Iris pigment epithelial cell (primary cell): ENCODE measurements at places on chromosomes 11 and 22.

- no peak for DNase-seq
Observed at GRCh38 chr22:41469218-41469851, 418 bp downstream of the ACO2 start.

- DNase-seq: no peak
Observed at GRCh38 chr11:115990004-115990447, 485.8 kb upstream of the CADM1 start.

DNA sequence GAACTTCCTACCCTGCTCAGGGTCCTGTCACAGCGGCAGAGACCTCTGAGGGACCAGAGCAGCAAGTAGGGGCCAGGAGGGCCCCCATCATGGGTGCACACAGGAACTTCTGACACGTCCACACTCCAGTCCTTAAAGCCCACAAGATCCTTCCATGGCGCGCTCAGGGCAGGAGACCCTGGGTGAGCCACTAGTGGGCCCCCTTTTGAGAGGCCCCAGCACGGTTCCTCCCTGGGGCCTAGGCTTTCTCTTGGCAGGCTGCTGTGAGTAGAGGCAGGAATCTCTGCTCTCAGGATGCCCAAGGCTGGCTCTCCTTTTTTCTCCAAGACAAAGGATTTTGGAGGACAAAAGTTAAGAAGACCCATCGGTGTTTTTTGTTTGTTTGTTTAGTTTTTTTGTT, 22.4 kb downstream of the RPS6KA4 start:
- DNase-seq: no peak

- no peak for DNase-seq
Observed at GRCh38 chr11:133809569-133810491, 35.5 kb downstream of the SPATA19 start.

DNA sequence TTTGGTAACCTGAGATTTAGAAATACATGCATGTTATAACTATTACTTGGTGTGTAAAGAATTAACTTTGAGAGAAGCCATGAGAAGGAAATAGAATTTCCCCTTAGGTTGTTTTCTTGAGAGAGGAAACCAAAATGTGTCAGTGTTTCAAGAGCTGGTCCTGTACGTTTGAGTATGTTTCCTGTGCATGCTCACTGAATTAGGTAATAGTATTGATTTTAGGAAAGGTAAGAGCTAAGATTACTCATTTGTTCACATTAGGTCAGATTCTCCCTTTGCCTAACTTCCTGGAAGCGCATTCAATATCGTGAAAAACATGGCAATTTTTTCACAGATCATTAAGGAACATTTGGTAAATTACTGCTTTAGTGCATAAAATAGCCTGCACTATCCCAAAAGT, 49.3 kb upstream of the RDX start:
- DNase-seq: no peak

DNA sequence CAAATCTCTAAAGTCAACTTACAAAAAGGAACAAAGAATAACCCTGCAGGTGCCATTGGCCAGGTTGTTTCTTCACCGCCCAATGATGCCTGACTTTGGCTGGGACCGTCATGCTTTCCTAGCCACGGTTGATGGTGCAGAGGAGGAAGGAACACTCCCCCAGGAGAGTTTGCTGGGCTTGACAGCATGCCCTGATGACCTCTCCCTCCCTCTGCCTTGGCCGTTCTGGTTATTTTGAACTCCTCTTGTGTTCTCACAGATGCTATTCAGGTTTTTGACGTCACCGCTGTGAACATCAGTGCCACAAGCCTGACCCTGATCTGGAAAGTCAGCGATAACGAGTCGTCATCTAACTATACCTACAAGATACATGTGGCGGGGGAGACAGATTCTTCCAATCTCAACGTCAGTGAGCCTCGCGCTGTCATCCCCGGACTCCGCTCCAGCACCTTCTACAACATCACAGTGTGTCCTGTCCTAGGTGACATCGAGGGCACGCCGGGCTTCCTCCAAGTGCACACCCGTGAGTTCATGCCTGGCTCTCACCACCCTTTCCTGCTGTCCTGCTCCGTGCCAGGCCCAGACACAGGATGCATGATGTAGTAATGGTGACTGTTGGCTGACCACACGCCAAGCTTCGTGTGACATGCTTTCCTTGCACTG, 89.0 kb upstream of the OR4B1 start:
- no peak for DNase-seq

DNA sequence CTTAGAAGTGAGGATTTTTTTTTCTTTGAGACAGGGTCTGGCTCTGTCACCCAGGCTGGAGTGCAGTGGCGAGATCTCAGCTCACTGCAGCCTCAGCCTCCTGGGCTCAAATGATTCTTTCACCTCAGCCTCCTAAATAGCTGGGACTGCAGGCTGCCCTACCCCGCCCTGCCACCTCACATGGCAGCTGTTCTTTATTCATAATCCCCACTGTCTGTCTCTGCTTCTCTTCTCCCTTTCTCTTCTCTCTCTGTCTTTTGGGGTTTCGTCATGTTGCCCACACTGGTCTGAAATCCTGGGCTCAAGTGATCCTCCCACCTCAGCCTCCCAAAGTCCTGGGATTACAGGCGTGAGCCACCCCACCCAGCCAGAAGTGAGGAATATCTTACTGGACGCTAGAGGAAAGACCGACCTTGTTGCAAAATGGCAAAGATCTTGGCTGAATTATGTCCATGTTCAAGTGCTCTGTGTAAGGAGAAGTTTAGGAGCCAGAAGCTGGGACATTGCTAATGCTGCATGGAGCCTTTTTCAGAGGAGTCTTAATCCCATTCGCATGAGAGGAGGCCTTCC, 21.9 kb downstream of the KRTAP5-5 start:
- no peak for DNase-seq

DNA sequence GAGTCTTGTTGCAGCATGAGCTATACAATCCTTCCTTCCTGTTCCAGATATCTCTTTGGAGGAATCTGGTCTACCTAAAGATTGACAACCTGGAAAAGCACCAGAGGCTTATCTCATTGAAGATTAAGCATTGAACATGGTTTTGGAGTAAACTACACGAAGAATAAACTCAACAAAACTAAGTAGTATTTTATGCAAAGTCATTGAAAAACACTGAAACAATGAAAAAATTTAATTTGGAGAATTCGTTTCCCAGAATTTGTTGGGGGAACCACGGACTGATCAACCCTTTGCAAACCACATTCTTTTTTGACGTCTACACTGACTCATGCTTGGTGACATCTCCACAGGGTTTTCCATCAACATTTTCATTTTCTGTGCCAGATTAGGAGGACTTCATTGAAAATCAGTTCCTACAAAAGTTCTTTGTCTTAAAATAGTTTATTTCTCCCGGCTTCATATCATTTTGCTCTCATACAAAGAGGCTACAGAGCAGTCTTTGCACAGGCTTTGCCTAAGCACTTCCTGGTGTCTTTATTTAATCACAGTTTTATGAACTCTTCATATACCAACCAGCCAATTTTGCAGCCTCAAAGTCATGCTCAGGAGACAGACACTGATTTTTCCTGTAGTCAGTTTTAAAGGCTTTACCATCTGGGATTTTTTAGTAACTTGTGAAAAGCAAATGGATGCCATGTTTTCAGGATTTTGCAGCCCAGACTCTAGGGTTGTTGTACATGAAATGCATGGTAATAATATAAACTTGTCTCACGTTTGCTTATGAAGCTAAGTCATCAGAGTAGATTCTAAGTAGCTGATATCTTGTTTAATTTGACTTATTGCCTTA, 186.3 kb downstream of the C11orf91 start:
- DNase-seq: no peak

DNA sequence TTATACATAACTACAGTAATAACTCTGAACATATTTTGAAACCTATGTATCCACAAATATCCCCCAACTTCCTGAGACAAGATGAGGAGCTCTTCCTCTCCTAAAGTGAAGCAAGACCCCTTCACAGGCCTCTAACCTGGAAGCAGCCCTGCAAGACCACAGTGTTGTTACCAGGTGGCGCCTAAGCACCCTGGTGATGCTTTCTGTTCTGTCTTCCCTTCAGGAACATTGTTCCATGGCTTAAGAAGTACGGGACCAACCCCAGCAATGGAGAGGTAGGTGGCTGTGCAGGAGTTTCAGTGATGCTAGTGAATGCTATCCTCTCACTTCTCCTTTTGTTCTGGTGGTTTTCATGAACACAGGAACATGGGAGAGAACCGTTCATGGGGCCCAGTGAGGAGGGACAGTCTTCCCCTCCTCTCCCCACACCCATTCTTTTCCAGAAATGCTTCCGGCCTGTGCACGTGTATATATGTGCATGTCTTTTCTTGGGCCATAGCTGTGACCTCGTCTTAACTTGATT, 6.4 kb downstream of the PPIL2 start:
- DNase-seq: no peak

DNA sequence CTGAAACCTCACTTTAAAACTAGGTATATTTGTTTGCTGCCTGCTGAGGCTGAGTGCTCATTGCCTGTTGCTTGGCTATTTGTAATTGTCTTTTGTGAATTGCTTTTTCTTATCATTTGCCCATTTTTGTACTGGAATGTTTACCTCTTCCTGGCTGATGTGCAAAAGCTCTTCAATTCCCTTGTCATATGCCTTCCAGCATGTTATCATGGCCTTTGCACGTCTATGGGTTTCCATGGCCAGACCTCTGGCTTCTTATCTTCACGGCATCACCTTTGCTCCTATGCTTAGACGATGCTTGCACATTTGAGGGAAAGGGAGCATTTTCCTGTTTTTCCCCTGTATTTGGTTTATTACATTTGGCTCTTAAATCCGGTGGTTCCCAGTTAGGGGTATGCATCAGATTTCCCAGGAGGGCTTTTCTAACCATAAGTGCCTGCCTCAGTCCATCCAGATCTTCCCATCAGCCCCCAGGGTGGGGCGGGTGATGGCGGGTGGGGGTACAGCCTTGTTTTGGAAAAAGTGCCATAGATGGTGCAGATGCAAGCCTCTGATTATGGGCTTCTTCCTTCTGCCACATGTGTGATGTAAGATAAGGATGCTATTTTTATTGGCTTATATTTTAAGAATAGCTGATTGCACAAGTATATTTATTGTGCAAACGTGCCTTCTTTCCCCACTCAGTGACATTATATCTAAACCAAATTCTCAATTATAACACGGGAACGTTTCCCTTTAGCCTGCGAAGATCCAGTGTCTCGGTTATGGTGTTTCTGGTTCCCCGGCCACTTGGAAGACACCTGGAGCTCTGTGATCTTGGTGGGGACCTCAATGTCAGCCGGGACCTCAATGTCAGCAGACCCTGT, 70.6 kb upstream of the SEPTIN5 start:
- no peak for DNase-seq

- DNase-seq: no peak
Observed at GRCh38 chr11:82675838-82676237, 57.8 kb downstream of the FAM181B start.

- DNase-seq: no peak
Observed at GRCh38 chr11:67486481-67487195, 3.8 kb downstream of the AIP start.

DNA sequence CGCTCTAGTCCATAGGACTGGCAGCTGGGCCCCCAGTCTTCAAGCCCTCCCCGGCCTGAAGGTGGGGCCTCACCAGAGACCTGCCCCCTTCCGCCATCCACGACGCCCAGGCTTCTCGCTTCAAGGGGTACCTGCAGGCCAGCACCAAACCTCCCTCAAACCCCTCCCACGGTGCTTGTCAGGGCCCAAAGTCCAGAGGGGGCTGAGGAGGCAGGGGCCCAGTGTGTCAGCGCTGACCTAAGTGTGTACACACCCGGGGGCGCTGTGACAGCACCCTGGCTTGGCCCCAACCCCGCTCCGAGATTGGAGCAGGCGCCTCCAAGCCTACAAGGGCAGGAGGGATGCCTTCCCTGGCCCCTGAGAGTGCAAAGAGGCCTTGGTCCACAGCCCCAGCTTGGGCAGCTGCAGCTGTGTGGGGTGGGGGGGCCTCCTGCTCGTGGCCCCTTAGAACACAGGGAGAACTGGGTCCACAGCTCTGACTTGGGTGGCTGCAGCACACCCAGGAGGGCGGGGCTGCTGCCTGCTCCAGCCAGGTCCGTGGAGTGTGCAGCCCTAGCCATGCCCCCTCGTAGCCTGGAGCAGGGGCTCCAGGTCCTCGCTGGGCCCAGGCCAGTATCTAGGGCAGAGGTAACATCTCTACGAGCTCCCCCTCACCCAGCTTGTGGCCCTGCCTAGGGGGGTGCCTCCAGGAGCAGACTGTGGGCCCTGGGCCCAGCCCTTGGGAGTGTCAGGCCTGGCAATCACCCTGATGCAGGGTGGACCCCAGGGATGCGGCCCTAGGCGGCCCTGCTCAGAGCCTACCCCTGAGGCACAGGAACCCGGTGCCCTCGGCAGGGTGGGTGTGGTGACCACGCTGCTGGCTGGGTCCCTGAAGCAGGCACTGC, 4.9 kb downstream of the SBF2 start:
- no peak for DNase-seq

DNA sequence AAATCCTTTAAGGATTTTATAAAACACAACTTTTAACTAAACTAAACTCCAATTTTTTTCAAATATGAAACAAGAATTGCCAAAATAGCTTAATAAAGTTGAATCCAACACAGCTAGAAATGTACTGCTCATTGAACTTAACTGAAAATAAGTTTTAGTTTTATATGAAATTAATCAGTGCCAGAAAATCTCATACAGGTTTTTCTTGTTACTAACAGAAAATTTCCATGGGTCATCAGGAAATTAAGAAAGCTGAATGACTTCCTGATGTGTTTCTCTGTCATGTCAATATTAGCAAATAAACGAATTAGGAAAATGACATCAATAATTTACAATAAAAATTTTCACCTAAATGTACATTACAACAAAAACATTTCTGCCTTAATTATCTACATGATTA, 3.5 kb downstream of the CCDC73 start:
- no peak for DNase-seq

GRCh38 chr11:75090671-75091177, 6.0 kb downstream of the OR2AT4 start:
- no peak for DNase-seq

DNA sequence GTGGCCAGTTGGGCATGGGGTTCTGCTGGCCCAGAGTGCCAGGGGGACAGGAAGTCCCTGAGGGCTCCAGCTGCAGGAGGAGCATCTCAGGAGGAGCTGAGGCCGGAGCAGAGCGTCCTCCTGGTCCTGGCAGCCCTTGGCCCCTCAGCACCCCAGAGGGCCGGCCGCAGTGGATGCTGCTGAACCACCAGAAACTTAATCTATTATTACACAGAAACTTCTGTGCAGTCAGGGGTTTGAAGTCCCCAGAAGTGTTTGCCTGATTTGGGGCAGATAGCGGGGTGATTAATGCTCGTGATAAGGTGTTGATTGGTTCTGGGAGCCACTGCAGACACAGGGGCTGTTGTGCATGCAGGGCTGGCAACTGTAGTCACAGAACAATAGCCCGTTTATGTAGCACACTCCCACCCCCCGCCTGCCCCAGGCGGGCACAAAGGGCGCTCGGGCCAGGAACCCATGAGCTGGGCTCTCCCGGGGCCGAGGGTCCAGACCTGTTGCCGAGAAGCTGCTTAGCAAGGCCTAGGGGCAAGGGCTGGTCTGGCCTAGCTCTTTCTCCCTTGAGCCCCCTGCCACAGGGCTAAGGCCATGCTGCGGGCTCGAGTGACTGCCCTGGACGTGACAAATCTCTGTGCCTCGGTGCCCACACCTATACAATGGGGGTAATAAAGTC, 29.0 kb upstream of the KCNQ1OT1 start:
- no peak for DNase-seq

DNA sequence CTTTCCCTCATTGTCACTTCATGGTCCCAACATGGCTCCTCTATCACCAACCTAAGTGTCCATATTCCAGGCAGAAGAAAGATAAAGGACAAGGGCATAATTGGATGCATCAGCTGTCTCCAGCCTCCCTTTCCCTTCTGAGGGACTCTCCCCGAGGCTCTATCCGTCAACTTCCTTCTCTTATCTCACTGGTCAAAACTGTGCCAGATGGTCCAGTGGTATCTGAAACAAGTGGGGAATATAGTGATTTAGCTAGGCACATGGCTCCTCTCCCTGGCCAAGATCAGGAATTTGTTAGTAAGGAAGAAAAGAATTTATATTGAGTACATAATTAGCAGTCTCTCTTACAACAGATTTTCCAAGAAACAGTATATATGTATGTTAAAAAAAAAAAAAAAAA, 12.6 kb upstream of the SPON1 start:
- DNase-seq: no peak
